ENCODE measurements at places on chromosomes 12 and 14. TPM values are rescaled to one million over a fixed set of nuclear protein-coding genes. Genes with fewer than 3 reads are reported as not detected.

DNA sequence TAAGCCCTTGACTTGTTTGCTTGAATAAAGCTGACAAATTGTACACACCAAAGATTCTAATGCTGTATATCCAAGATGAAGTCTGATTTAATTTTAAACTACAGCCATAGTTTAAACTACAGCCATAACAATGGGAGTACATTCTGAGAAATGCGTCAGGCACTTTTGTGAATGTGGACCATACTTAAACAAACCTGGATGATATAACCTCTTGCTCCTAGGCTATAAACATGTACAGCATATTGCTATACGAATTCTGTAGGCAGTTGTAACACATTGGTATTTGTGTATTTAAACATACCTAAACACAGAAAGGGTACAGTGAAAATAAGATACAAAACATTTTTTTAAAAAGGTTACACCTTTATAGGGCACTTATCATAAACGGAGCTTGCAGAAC, 59.4 kb upstream of the KCNMB4 start:
- no peak for DNase-seq

DNA sequence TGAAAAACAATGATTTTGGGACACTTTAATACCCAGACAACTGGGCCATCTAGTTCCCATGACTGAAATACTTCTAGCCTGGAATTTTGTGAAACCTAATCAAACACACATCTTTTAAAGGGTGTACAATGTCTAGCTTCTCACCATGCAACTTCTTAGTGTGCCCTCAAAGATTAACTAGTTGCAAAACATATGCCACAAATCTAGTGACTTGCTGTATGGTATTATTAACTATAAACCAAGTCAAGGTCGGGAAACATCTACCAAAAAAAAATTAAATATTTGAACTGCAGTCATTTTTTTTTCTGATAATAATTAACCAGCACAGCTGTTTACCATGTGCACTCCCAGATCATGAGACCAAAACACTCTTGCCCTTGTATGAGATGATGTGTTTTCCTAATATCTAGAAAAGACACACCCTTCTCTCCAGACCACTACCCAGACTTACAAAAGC, 171.8 kb upstream of the FOXN3 start:
- DNase-seq, result no peak

DNA sequence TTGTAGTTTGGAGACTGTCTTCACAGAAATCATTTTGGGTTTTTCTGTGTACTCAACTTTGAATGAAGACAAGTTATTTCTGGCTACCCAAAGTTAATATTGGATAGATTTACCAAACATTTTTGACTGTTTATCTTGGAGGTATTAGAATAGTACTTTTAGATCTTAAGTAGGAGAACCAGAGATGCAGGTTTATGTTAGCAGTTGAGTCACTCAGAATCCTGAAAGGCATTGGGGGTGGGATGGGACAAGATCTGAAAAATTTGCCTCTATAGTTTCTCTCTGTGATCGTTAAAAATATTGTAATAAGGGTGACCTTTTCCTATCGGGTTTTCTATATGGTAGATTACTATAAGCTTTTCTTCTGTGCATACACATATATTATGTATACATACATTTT, 112.3 kb downstream of the TTC6 start:
- no peak for DNase-seq

TAS2R46 gene
- total RNA-seq, result 4.2 TPM

DNA sequence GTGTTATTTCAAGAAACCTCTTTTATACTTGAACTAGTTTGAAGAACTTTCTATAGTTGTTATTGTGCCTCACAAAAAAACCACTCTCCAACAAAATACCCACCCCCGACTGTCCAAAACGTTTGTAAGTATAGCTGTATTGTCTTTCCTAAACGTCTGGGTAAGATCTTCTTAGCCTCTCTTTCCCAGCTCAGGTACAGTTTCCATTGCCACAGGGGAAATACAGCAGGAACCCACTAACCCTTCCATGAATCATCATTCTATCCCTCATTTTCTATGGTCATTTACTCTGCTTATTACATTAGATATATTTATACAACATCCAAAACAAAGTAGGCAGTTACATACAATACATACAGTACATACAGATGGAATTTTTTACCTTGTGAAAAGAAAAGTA, 70.8 kb downstream of the ZFC3H1 start:
- no peak for DNase-seq

GRCh38 chr12:113348849-113349536, 9.4 kb upstream of the PLBD2 start:
- no peak for DNase-seq

DNA sequence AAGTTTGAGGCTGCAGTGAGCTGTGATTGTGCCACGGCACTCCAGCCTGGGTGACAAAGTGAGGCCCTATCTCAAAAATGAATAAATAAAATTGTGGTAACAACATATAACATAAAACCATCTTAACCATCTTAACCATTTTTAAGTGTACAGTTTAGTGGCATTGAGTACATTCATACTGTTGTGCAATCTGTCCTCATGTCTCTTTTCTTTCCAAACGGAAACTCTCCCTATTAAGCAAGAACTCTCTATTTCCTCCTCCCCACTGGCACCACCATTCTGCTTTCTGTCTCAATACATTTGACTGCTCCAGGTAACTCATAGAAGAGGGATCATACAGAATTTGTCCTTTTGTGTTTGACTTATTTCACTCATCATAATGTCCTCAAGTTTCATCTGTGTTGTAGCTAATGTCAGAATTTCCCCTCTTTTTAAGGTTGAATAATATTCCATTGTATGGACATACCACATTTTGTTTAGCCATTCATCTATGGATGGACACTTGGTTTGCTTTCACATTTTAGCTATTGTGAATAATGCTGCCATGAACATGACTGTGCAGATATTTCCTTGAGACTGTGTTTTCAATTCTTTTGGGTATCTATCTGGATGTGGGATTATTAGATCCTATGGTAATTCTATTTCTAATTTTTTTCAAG, 4.4 kb upstream of the MARK3 start:
- DNase-seq, result no peak

PTPRQ gene
- total RNA-seq, result not detected

MIP gene
- not detected for total RNA-seq

All from mucosa of descending colon (tissue), 3 donors.